ENCODE measurements at places on chromosomes 4 and X.

- no peak for DNase-seq
Observed at GRCh38 chr4:188728359-188728758, 589.1 kb downstream of the TRIML1 start.

DNA sequence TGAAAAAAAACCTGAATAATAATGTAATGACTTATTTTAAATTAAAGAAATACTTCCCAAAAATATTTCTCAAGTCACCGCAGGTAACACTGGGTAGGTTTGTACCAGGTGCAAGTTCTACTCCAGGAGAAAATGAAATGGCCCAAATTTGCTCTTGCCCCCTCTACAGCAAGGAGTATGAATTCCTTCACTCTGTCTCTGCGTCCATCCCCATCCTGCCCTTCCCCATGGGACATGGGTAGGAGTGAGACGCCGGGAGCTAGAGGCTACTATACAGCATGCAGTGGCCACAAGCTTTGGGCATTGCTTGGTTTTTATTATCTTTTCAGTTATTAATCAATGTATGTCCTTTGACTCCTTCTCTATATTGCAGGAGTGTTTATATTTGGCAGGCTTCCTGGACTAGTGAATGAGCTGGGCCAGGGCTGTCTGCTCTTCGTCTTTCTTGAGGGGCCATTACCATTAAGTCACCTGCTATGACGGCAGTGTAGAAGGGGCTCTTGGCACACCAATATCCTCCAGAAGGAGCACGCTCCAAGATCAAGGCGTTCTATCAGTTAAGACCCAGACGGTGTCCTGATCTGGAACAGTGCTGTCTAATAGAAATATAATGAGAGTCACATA is 149.6 kb downstream of the ENPP6 start:
- no peak for DNase-seq

GRCh38 chrX:115427861-115428410 is 133.0 kb upstream of the PLS3 start:
- no peak for DNase-seq

GRCh38 chrX:86369847-86370630 is 221.8 kb downstream of the DACH2 start:
- DNase-seq = no peak

DNA sequence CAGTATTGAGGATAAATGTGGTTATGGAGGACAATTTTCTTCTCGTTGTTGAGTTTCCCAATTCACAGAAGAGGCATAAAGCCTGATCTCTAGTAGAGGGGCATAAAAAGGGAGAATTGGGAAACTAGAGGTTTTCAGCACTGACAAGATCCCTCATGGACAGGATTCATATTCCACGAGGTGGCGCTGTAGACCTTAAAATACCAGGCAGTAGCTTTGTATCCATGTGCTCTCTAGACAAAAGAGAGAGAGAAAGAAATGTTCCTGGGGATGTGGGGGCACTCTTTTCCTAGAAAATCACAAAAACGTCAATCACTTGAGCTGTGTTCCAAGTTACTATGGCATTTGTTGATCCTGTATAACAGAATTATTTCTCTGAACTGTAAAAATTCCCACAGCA is 128.3 kb downstream of the MAGEE1 start:
- DNase-seq = no peak

DNA sequence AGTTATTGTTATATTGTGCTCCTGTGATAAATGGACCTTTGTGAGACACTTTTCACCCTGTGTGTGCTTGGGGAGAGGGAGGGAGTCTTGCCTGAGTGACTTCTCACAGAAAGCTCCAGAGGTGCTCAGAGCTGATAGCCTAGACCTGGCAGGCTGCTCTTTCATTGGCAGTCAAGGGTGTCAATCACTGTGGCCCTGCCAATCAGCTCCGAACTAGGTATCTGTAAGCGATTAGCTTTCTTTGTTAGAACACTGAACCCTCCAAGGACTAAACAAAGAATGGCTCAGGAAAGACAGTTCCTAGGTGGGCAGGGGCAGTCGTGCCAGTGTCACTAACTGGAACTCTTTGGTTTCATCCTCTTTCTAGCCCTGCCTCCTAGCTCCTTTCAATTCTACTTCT is 2.7 kb upstream of the NALF2 start:
- DNase-seq = no peak

DNA sequence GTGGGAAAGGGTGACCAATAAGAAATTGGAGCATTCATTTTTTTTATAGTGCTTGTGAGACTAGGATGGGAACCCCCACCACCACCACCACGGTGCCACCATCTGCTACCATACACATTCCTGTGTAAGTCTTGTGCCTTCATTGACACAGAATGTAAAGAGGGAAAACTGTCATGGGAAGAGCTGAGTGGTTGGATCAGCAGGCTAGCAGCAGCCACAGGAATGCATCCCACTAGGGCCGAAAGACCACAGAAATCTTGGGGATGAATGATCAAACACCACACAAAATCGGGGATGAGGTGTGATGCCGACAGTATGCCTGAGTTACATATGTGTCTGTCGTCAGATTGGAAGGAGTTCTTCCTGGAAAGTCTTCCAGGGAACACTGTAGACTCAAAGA is 69.2 kb downstream of the SRPX start:
- DNase-seq = no peak

GRCh38 chrX:151624677-151625076 is 61.2 kb downstream of the PASD1 start:
- DNase-seq = no peak

GRCh38 chrX:45758319-45758718 is 557.6 kb upstream of the DIPK2B start:
- DNase-seq = no peak

GRCh38 chrX:22237479-22237878 is 35.2 kb upstream of the CBLL2 start:
- DNase-seq = no peak

DNA sequence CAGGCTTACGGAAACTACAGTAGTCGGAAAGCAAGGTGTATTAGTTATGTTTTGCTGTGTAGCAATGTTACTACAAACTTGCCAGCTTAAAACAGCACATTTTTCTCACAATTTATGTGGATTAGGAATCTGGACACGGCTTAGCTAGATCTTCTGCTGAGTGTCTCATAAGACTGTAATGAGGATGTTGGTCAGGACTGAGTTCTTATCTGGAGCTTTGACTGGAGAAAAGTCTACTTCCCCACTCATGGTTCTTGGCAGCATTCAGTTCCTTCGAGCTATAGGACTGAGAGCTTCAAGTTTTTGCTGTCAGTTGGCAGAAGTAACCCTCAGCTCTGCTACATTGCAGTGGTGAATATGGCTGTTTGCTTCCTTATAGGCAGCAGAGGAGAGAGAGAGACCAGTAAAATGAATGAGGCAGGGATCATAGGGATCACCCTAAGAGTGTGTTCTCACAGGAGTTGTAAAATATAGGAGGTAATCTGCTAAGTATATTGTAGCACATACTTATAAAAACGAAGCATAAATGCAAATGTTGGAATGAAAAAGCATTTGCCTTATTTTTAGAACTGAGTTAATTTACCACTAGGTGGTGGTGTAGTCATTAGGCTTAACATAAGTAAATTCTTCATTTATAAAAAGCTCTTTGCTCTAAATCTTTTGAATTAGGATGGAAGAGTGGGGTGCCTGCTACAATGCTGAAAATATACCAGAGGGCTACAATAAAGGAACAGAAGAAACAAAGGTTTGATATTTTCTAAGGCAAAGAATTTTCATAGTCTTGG is 38.6 kb downstream of the ALG13 start:
- DNase-seq = no peak

- no peak for DNase-seq
Observed at GRCh38 chr4:138512756-138513155, 270.6 kb upstream of the SLC7A11 start.

GRCh38 chr4:156538210-156538609 is 433.4 kb downstream of the PDGFC start:
- no peak for DNase-seq

Data from ureter (tissue), 1 donor.